Left ventricle myocardium inferior (tissue), 1 donor: ENCODE measurements at places on chromosomes 2 and 18. TPM values are rescaled to one million over a fixed set of nuclear protein-coding genes. Genes with fewer than 3 reads are reported as not detected.

DNA sequence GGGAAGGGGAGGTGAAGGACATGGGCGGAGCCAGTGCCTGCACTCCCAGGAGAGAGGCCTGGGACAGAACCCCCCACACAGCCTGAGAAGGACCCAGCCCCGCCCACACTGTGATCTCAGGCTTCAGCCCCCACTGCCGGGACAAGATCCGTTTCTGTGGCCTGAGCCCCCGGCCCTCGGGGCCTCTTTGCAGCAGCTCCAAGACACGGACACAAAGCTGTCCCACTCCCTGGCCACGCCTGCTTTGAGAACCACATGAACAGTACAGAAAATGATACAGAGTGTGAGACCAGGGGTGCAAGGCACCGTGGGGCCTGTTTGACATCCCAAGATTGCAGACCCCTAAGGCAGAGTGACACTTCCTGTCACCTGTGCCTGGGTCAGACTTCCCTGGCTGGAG is 74.5 kb downstream of the TWIST2 start:
- no peak for DNase-seq

GRCh38 chr2:38203446-38203810 is 127.5 kb upstream of the CYP1B1 start:
- DNase-seq, result no peak

GRCh38 chr2:53646788-53647187 is 120.8 kb upstream of the CHAC2 start:
- no peak for DNase-seq

DNA sequence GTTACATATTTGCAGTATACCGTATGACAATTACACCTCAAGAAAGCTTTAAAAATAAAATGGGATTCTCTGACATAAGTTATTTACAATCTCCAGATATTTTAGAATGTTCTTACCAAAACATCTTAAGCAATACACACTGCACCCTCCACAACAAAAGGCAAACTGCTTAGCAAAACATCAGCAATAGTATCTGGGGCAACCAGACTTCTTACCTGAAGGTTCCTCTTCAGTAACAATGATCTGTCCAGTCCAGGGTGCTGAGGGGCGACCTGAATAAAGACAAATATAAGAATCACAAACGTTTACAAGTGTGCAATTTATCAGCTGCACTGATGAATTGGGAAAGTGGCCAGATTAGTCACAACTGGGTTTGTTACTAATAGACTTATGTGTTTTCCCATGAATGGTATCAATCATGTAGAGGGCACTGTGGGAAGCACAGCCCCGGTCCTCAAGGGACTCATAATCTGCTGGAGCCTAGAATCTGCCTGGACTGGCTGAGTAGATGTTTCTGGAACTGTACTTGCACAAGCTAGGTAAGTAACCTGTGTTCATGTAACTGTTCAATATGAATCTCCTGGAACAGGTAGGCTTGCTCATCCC is 70.7 kb downstream of the MYOM1 start:
- DNase-seq, result no peak

GRCh38 chr18:23283916-23284430 is 148.7 kb downstream of the CABLES1 start:
- DNase-seq, result no peak

DNA sequence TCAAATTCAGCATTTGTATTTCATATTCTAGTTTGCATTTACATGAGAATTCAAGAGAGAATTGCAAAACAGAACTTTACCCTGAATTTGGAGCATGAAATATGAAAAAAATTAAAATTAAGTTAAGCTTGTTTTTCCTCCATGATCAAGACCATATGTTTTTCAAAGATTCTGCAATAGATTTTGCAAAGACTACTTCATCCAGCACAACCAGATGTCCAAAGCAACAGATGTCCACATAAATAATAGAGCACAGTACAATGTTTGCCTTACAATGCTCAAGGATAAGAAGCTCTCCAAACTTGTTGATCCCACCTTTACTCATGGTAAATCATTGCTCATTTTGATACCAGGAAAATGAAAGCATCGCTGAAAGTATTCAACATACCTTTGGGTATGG is 25.6 kb downstream of the FAP start:
- no peak for DNase-seq

GRCh38 chr2:150174056-150174805 is 313.2 kb downstream of the RND3 start:
- DNase-seq, result no peak

GRCh38 chr2:215973954-215974699 is 39.2 kb downstream of the MREG start:
- no peak for DNase-seq

DNA sequence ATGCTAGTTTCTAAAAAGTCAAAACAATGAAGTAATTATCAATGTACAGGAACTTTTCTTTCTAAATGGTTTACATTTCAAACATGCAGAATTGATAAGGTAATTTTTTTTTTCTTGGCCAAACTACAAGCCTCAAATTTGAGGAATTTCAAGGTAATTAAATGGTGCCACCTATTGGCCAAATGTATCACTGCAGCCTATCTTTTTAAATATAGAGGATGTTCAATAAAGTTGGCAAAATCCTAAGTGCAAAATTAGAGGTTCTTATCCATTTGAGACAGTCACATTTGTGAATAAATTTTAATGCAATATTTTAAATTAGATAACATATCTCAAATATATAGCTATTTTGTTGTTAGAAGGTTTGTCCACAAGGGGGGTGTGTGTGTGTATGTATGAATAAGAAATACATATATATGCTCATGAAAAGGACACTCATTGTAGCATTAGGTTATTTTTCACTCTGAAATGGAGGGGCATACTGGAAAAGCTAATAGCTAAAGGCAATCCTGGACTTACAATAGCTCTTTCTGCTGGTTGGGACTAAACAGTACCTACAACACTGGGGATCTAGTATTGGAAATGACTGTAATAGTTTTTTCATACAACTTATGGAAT is 26.2 kb downstream of the MMADHC start:
- no peak for DNase-seq

DNA sequence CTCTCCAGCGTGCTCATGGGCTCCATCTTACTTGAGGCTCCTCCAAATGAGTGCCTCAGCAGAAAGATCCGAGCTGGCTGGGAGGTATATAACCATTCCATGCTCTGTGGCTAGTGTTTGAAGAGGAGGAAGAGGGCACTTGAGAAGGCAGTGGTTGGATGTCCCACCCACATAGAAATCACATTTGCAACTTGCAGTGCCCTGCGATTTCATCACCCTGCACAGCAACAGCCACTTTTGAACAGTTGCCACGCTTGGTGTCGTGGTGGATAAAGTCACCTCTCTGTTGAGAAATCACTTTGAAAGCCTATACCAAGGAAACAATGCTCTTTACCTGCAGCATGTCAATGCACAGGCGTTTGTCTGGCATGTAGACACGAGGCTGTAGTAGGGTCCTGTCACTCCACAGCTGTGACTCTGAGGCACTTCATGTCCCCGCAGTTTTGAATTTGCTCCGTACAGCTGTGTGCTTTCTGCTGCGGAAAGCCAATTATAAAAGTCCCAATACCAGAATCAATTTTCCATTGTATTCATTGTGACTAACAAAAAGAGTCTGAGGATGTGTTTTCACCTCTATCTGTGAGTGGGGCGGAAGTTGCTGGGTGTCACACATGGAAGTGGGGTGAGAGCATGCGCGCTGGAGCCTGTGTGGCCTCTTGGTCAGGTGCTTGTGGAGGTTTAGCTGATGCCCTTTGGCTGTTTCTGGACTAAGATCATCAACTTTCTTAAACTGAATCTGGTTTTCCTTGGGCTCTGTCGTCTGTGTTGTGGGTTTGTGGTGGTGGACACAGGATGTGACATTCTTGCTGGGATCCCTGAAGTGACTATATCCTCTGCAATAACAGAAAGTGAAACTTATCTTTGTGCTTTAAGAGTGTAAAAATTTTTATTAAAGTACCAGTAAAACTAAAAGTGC is 2.8 kb downstream of the CNDP2 start:
- no peak for DNase-seq

GRCh38 chr2:222897898-222898297 is 37.1 kb downstream of the ACSL3 start:
- DNase-seq, result no peak

The EPAS1 gene
- total RNA-seq, result 205 TPM

The L3MBTL4 gene
- total RNA-seq, result 3.5 TPM

The ARHGAP25 gene
- 5.3 TPM for total RNA-seq

The CXCR1 gene
- 0.44 TPM for total RNA-seq

The GPR35 gene
- 1.3 TPM for total RNA-seq

The SOX11 gene
- total RNA-seq, result 0.93 TPM

The IL1F10 gene
- total RNA-seq, result not detected

The GALR1 gene
- total RNA-seq, result 0.05 TPM

The AKAIN1 gene
- not detected for total RNA-seq
